ENCODE measurements at places on chromosomes 11 and 22.

GRCh38 chr11:36350137-36350513 lies 54.0 kb downstream of the PRR5L start:
- no peak for DNase-seq

- DNase-seq, result no peak
Observed at GRCh38 chr11:64627371-64627770, 36.4 kb downstream of the SLC22A12 start.

- no peak for DNase-seq
Observed at GRCh38 chr22:19079691-19080090, 42.5 kb downstream of the DGCR2 start.

DNA sequence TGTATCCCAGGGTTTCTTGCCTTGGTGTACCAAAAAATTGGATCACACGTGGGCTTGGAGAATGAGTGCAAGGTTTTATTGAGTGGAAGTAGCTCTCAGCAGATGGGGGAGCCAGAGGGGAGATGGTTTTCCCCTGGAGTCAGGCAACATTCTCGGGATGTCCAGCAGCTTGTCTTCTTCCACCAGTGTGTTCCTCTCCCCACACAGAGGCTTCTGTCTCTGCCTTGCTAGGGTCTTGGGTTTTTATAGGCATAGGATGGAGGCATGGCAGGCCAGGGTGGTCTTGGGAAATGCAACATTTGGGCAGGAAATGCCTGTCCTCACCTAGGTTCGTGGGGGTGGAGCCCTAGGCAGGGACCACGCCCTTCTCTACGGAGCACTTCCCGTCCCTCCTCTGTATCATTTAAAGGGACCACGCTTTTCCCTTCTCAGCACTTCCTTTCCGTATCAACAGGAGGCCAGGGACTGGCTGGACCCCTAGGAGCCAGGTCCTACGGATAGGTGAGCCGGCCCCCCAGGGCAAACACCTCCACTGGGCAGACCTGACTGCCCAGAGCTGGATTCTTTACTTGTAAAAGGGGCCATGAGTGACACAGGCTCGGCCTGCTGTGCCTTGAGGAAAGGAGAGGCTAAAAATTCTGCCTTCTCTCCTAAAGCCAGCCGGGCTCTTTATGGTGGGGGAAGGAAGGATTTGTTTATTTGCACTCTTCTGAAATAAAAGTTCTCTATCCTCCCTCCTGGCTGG lies 55.3 kb upstream of the CCDC188 start:
- DNase-seq, result peak; percentile 24

DNA sequence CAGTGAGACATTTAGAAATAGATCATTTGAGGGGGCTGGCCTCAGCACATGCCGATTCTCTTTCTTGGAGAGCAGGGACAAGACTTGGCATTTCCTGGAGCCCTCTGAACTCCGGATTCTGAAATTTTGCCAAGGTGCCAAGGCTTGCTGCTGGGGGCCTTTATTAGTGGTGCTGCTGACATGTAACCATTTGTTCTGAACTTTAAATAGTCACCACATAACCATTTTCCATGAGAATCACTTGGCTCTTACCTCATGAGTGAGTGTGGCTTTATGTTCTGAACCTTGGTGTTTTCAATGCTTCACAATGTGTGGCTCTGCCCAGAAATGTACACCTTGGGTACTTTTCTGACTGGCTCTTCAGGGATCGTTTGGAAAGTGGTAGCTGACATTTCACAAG lies 33.3 kb downstream of the SYT13 start:
- DNase-seq, result no peak

GRCh38 chr11:81792416-81792815 lies 941.2 kb downstream of the FAM181B start:
- DNase-seq, result no peak

- no peak for DNase-seq
Observed at GRCh38 chr22:22709719-22710445, 65.5 kb downstream of the GGTLC2 start.

DNA sequence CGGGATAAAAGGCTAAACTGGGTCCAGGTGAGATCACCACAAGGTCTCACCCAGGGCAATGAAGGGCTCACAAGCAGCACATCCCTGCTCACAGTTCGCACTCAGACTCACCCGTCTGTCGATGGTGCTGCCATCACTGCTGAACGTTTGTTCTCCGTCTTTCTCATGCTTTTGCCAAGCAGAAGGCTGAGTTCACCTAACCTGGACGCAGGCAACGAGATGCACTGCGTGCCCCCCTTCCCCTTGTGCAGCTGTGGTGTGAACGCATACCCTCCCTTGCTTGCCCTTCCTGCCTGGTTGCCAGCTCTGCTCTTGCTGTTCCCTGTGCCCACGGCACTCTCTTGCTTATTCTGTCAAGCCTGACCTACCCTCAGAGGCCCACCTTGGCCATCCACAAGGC lies 18.0 kb downstream of the KCTD21 start:
- DNase-seq, result no peak

GRCh38 chr22:49099496-49100124 lies 728.1 kb downstream of the BRD1 start:
- no peak for DNase-seq

DNA sequence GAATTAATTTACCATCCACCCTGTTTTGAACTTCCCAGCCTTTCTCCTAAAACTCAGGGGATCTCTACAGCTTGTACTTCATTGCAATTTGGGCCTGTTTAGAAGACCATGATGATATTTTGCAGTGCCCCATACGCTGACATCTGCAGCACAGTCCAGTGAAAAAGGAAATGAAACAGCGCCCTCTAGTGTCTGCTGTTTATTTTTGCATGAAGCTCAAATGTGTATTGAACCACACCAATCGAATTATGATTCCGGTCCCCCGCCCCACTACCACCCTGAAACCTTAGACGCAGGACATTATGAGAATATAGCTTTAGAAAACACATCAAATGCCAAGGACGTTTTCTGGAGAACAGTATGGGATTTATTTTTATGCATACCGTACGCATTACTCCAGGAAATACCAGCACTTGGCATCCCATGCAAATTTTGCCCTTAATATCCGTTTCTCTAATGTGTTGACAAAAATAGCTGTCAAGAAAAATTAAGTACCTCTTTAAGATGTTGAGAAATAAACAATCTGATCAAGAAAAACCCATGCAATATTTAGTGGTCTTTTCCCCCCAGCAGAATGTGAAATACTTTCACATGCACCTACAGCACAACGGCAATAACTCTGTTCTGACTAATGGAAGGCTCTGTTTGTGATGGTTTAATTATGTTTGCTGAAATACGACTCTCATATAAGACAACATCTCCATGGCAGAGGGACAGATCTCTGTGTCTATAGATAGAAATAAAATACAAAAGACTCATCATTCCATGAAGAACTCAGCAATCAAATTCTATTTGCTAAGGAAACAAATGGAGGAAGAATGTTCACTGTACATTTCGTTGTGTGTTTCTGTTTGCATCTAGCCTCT lies 93.9 kb downstream of the TECTA start:
- peak; percentile 23 for DNase-seq

DNA sequence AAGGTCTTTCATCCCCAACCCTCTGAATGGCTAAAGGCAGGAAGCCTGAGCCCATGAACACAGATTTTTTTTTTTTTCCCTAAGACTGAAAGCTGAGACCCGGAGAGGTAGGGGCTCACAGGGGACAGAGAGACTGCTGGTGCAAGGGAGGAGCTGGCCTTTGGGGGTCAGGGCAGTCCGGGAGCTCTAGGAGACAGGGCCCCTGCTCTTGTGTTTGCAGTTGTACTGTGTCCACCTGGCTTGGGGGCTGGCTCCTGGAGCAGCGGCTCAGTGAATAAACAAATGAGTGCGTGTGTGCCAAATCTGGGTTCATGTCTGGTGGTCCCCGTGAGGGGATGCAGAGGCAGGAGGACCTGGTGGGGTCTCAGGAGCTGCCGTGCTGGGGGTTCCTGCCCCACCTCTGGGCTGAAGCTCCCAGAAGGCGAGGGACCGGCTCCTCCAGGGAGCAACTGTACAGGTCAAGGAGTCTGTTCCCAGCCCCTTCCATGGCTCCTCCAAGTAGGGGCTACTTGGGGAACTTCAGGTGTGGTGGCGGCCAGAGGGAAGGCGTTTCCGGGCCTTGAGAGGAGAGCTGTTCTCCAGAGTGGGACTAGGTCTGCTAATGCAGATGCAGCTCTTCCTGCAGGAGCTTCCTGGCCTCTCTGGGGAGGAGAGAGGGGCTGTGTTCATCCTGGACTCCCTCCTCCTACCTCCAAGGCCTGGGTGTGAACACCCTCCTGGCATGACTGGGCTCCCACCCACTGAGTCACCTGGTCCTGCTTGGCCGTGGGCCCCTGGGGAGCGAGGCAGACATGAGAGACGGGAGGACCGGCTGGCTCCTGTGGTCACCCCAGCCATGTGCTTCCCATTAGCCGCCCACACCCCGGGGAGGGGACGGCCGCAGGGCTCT lies 57.6 kb downstream of the FBXO7 start:
- DNase-seq, result no peak

- DNase-seq, result peak; percentile 71
Observed at GRCh38 chr11:62791501-62792201, at the start of gene TMEM223. Gene TMEM223 (minus strand): TSS chr11:62792006. CDS start chr11:62791994, 12 bp downstream.

- DNase-seq, result no peak
Observed at GRCh38 chr11:27401833-27402316, 38.9 kb upstream of the CCDC34 start.

- DNase-seq, result no peak
Observed at GRCh38 chr11:116240710-116241109, 532.1 kb downstream of the BUD13 start.
